ENCODE measurements at places on chromosomes 7 and 10. TPM values are rescaled to one million over a fixed set of nuclear protein-coding genes. Genes with fewer than 3 reads are reported as not detected.

DNA sequence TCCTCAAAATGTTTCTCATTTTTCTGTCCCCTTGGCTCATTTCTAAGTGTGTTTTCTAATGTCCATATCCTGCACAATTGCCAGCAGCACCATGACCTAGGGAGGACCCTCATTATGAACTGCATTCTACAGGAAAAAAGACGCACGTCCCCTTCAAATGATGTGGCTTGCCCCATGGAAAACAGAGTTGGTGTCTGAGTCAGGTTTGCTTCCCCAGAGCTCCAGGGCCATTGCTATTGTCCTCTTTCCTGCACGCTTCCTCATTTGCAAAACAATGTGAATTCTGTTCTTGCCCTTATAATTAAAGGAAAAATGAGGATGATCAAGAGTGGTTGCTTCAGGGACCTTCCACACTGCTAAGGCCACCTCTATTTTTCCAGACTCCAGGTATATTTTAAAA, 14.7 kb upstream of the ASB4 start:
- no peak for DNase-seq

DNA sequence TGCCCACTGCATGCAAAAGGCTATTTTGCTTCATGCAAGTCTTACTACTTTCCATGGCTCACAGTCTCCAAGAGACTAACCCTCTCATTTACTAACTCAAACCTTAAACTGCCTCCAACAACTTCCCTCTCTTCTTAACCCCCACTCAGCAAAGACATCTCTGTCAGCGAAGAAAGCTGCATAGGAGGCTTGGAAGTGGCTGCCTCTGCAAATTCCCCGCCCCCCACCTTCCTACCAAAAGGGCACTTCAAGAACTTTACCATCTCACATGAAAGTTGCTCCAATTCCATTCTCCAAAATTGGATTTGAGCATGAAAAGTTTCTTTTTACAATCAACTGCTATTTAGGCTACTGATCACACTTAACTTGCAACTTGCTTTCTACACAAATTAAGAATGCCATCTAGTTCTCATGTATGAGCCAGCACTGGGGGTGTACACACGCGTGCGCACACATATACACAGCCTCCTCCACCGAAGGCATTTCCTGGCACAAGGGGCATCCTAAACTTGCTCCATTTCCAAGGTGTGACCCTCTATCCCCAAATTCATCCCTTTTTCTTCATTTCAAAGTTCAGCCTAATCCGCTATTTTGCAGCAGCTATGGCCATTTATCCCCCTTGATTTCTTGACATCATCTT, 1.8 kb downstream of the CCDC6 start:
- no peak for DNase-seq

DNA sequence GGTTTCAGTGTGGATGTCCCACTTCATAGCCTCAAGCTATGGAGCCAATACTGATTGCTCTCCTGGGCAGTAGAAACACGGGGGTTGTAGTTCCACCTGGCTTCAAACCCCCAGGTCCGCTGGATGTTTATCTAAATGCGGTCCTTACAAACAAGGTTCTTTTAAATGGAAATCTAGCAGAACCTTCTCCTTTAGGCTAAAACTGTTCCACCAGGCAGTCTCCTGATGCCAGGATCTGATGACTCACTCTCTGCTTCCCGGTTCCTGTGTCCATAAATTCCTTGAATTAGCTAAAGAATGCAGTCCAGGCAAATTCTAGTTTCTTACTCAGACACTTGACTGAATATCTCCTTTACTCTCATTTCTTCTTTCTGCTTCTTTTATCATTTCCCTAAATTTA, 108.4 kb upstream of the FAM3C start:
- DNase-seq, result peak; percentile 36

NEBL gene
- 0.92 TPM for polyA plus RNA-seq
